ENCODE measurements at places on chromosomes 1 and 21.
A peak's percentile ranks its signal among the peaks of the same experiment; 100 is the strongest.

- no peak for DNase-seq
Measured at GRCh38 chr1:72178266-72178665, 104.1 kb downstream of the NEGR1 start.

DNA sequence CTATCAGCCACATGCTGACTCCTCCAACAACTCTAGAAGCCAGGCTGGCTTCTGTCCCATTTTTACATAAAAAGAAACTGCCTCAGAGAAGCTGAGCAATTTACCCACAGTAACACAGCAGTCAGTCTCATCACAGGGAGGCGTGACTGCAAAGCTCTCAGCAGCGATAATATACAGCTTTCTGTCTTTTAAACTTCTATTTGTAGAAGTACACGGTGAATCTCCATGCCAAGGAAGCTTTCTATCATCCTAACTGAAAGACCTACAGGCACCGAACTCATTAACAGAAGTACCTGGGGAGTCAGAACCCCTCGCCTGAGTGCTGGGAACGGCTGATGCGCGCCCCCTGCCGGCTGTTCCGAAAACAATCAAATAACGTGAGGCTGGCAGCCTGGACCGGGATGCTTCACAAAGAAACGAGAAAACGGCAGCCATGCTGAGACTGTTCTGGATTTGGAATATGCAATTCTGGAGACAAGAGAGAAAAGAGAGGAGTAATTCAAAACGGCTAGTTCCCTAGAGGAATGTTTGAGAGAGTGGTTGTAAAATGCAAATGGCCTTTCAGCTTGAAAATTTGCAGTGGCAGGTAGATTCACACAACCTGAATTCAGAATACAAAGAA, 43.5 kb upstream of the RAB4A start:
- DNase-seq = peak; percentile 85

DNA sequence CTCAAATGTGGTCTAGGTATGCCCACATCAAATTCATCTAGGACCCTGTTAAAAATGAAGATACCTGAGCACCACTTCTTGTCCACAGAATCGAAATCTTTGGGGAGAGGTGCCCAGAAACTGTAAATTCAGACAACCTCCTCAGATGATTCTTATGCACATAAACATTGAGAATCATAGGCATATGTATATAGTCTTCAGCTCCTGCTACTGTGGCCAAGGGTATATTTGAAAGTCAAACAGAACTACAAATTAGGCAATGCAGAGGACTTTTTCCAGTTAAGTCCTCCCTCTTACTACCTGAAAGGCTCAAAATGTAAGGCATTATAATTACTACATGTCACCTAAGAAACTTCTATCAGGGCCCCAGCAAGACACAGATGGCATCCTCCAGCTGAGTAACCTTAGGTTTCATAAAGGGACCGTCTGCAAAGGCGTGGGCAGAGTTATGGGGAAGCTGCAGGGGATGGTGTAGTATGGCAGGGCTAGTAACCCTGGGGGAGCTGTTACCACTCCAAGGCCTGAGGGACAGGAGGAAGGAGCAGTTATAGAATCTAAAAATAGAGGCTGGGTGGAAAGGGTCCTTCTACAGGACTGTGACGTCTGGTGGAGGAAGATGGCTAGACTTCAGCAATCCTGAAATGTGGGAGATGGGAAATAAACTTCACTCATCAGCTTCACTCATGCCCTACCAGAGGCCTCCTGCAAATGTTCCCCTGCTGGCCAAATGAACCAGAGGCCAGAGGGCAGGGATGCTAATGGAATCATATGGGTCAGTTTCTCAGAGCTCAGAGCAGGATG, 46.3 kb downstream of the DAB1 start:
- DNase-seq = no peak

DNA sequence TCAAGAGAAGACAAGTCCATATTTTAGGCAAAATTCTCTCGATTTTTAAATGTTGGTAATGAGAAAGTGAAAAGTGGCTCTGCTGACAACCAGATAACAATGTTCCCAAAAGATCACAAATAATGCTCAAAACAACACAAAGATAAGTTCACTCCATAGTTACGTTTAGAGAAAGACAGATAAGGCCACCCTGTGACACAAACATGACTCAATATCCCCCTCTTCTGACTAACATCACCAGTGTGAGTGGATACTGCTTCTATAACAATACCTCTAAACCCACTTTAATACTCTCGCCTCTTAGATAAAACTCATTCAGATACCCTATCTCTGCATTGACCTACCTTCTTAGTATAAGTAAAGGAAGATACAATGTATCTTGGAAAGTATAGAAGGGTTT, 51.2 kb upstream of the RGS7 start:
- no peak for DNase-seq

- DNase-seq = no peak
Measured at GRCh38 chr1:11383553-11384169, 95.3 kb upstream of the DISP3 start.

GRCh38 chr1:66747501-66747900, 4.8 kb upstream of the DYNLT5 start:
- DNase-seq = no peak

DNA sequence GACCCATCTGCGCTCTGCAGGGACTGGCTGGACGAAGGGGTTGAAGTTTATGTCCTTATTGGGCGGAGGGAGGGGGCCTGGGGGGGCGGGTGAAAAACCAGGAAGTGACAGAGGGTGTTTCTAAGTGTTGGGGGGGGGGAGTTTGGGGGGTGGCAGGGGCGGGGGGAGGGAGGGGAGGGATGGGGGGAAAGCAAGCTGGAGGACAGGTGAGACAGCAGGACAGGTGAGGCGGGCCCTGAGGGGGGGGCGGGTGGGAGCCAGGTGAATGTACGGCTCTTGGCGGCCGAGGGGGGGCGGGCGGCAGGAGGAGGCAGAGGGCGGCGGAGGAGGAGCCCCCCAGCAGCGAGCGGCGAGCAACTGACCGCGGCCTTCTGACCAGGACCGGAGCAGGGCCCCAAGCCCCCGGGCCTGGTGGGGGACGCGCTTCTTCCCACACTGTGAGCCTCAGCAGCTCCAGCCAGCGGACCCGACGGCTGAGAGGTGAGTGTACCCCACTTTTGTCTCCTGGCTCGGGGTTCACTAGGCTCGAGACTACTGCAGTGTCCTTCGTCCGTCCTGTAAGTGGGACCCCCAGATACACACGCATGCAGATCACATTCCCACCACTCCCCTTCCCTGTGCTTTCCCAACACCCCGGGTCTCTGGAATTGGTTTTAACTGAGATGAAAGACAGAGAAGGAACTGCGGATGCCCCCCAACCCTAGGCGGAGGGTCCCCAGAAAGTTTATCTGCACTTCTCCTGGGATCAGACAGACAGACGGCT, at the start of gene ZBTB7B:
Gene ZBTB7B (plus strand): TSS at position 339 of the 763 bp plus-strand sequence. CDS start 11,859 bp downstream, outside the sequence.
- peak; percentile 43 for DNase-seq

DNA sequence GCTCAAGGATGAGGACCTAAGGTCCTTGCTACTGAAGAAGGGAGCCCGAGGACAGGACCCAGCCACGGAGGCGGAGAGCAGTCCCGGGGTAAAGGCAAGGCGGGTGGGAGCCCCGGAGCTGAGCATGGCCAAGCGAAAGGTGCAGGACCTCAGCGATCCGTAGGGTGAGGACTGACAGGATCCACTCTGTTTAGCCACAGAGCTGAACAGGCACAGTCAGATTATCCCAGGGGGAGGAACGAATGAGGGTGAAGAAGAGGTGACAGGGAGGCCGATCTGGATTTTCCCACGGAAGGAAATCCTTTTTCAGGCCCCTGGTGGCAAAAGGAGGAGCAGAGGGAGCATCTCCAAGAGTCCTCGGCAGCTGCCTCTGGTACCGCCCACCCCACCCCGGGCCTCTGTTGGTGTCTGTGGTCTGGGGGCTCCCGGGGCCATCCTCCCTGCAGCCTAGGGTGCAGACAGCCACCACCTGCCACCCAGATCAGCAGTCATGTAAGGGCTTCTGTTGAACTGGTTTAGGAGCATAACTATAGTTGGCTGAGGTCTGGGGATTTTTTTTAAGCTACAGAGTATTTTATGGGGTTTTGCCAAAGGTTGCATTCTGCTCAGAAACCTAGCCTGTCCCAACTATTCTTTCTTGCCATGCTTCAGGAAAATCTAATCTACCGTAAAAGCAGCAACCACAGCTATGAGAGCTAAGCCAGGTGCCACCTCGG, 32.3 kb upstream of the LBR start:
- DNase-seq = no peak

DNA sequence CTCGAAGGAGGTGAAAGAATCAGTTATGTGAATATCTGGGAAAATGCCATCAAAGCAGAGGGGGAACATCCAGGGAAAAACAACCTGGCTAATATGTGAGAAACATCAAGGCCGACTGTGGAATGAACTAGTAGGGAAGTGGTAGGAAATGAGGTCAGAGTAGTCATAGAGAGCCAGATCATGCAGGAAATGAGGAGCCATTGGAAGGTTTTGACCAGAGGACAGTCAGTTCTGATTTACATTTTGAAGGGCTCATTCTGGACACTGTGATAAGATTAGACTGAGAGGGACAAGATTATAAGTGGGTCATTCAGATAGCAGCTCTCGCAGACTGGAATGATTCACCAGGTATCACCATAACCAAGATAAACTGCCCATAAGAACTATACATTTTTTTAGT, 63.7 kb downstream of the SYT14 start:
- DNase-seq = no peak

- peak; percentile 11 for DNase-seq
Measured at GRCh38 chr1:150235294-150235851, 539 bp downstream of the ANP32E start.

DNA sequence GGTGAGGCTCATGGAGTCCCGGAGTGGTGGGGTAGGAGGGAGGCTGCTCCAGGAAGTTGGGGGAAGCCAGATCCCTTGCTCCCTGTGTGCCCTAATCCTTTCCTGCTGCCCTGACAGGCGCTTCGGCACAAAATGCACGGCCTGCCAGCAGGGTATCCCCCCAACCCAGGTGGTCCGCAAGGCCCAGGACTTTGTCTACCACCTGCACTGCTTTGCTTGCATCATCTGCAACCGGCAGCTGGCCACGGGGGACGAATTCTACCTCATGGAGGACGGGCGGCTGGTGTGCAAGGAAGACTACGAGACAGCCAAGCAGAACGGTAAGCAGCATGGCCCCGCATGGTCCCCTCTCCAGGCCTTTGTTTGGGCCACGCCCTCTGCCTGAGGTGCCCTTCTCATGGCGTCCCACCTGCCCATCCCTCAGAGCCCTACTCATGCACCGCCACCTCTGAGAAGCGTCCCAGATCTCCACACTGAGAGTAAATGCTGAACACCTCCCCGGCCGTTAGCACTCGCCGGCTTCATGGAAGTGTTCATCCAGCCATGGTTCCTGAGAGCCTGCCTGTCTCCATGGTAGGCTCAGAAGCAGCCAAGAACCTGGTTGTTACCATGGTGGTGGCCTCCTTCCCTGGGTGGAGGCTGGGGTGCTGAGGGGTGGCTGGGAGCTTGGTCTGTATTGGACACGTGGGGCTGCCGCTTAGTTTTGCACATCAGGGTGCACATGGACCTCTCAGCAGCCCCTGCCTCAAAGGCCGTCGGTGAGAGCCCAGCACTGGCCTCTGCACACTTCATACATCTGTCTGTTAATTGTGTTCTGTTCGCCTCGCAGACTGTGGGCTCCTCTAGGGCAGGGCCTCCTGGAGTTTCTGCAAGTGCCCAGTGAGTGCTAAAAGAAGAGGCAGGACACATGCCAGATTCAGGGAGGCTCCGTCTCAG, 36.5 kb downstream of the LHX4 start:
- no peak for DNase-seq

DNA sequence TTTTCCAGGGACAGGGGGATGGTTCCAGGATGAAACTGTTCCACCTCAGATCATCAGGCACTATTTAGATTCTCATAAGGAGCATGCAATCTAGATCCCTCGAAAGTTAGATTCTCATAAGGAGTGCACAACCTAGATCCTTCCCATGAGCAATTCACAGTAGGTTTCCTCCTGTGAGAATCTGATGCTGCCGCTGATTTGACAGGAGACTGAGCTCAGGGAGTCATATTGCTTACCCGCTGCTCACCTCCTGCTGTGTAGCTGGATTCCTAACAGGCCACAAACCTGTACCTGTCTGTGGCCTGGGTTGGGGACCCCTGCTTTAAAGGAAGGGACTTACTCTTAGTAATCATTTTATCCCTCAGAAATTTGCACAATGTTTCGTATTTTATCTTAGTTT, 9.3 kb downstream of the CTH start:
- no peak for DNase-seq

GRCh38 chr1:119285482-119285881, 83.1 kb upstream of the HAO2 start:
- DNase-seq = no peak

DNA sequence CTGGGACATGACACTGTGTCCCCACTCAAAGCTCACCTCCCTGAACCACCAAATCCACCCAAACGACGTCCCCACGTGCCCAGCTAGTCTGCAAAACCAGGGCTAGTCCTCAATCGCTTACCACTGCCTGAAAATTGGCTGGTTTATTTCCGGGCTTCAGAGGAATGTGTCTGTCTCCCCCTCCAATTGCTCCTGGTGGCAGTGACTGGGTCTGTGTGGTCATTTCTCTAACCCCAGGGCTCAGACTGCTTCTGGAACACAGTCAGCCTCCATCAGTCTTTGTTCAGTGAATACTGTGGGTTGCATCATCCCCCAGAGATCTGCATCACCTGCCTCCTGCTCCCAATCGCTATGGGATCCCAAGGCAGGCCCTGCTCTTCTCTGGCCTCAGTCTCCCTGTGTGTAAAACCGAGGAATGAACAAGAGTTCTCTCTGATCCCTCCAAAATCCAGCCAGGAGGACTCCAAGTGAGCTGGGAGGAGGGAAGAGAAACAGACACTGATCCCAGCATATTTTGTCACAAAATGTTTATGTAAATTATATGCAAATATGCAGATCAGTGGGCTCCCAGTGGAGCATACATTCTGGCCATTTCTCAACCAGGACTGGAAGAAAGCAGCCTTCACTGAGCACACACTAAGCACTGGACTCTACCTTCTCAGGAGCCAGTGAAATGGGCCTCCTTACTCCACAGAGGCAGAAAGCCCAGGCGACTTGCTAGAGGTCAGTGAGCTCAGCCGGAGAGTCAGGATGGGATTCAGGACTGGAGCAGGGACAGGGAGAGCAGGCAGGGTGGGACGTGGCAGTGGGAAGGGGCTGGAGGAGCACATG, 20.9 kb downstream of the SDC3 start:
- no peak for DNase-seq

DNA sequence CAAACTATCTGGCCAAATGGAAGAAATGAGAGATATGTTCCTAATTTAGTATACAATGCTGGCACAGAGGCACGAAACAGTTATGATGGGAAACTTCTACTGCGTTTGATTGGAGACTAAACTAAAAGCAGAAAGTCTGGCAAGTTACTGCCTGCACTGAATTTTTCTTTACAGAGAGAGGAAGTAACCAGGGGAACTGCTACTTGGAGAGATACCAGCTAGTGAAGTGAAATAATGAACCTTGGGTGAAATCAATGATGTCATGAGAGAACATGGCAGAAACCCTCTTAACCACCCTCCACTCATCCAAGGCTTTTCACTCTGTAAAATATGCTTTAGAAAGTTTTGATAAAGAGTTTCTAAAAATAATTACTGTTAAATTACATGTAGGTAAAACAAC, 29.3 kb downstream of the NIBAN1 start:
- no peak for DNase-seq

GRCh38 chr21:37917612-37918011, 1.4 kb upstream of the KCNJ6 start:
- no peak for DNase-seq

All from endothelial cell (in vitro differentiated cells).